ENCODE measurements at places on chromosomes 2 and 18. TPM values are rescaled to one million over a fixed set of nuclear protein-coding genes. Genes with fewer than 3 reads are reported as not detected.

Gene GPR45
- total RNA-seq = not detected

Gene ACMSD
- total RNA-seq = not detected

DNA sequence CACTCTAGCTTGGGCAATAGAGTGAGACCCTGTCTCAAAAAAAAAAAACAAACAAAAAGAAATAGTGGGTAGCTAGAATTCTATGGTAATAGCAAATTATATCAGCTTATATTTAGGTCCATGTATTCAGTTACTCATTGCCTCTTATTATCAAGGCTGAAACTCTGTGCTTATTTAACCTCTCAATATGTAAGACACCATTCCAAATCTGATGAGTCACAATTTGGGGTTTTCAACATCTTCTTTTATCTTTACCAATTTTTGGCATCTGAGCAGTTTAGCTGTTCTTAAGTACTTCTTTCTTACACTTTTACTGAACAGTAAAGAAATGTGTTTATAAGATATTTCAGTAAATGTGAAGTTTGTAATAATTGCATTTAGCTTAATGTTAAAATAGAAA lies 69.3 kb downstream of the TTC27 start:
- no peak overlapping the region for H3K27ac ChIP-seq
- no peak for ATAC-seq
- H3K27me3 ChIP-seq = no peaks in the 10 kb centered on the region
- H3K4me1 ChIP-seq = no peaks in the 10 kb centered on the region
- H3K4me3 ChIP-seq = no peak overlapping the region

DNA sequence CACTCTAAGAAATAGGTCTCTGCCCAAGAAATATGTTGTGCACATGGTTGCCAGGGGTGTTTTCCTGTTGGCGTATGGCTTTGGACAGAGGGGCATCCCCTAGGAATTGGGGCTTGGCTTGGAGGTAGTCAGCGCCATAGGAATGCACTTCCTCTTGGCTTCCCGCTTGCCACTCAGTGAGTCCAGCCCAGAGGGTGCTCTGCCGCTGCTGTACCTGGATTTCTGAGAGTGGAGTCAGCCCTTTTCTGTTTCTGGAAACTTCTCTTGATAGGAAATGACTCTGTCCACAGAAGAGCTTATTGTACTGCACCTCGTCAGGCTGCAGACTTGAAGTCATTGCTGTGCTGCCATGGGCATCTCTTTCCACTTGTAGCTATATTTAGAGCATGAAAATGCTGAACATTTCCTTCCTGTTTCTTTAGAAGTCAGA lies 116.7 kb upstream of the MGAT5 start:
- H3K27ac ChIP-seq = peak overlapping the region; percentile 85
- peak; percentile 76 for ATAC-seq
- no peaks in the 10 kb centered on the region for H3K27me3 ChIP-seq
- H3K36me3 ChIP-seq = peaks cover 41% of the 10 kb centered on the region

- ATAC-seq = no peak
- peaks cover 6% of the 10 kb centered on the region for H3K36me3 ChIP-seq
- H3K4me1 ChIP-seq = peaks cover 65% of the 10 kb centered on the region
- H3K27me3 ChIP-seq = no peaks in the 10 kb centered on the region
- H3K27ac ChIP-seq = no peak overlapping the region
Observed at GRCh38 chr2:160409480-160409879, 84.1 kb downstream of the RBMS1 start.

DNA sequence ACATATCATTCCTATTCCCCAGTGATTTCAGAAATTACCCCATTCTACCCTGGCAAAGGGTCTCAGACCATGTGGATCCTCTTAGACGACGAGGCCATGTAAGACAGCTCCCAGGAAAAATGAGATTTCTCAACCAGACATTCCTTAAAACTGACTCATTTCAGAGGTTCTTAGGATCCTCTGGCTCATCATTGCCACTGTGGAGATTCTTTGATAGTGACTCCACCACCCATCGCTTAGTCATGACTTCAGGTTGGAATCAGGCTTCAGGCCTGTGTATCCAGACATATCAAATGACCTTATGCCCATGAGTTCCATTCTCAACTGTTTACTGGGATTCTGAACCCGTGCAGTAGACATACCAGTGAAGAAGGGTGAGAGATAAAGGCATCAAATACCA lies 245.6 kb upstream of the TCF4 start:
- no peaks in the 10 kb centered on the region for H3K4me1 ChIP-seq
- no peak for ATAC-seq
- H3K27me3 ChIP-seq = no peaks in the 10 kb centered on the region

Gene CFC1
- not detected for total RNA-seq

Gene ERMN
- total RNA-seq = 1.6 TPM

DNA sequence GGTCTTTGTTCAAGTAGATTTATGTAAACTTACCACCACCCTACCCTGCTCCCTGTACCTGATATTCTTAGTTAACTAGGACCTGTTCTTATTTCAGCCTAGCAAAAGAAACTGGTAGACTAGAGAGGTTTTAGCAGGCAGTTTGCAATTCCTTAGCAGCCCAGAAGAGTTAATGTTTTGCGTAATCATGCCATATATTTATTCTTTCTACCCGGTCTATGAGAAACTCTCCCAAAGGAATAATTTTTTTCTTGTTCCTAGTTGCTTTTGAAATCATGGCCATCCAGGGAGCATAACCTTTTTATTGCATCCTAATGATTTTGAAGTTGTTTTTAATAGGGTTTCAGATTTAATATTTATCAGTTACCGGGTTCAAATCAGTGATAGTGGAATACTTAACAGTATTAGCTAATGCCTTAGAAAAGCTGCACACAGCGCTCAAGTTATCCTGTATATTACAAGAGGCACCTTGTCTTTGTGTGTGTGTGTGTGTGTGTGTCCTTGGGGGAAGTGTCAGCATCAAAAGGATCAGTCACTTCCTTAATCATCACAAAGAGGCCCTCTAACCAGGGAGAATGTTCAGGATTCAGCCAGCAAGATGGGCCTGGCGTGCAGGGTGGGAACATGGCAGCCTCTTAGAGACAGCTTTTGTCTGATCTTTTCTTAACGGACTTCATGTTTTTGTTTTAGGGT lies 52.9 kb downstream of the CABLES1 start:
- no peaks in the 10 kb centered on the region for H3K4me1 ChIP-seq
- H3K27me3 ChIP-seq = no peaks in the 10 kb centered on the region
- H3K27ac ChIP-seq = no peak overlapping the region
- no peaks in the 10 kb centered on the region for H3K36me3 ChIP-seq
- no peak overlapping the region for H3K4me3 ChIP-seq
- no peak for ATAC-seq

Gene IL1RN
- total RNA-seq = 12.8 TPM

DNA sequence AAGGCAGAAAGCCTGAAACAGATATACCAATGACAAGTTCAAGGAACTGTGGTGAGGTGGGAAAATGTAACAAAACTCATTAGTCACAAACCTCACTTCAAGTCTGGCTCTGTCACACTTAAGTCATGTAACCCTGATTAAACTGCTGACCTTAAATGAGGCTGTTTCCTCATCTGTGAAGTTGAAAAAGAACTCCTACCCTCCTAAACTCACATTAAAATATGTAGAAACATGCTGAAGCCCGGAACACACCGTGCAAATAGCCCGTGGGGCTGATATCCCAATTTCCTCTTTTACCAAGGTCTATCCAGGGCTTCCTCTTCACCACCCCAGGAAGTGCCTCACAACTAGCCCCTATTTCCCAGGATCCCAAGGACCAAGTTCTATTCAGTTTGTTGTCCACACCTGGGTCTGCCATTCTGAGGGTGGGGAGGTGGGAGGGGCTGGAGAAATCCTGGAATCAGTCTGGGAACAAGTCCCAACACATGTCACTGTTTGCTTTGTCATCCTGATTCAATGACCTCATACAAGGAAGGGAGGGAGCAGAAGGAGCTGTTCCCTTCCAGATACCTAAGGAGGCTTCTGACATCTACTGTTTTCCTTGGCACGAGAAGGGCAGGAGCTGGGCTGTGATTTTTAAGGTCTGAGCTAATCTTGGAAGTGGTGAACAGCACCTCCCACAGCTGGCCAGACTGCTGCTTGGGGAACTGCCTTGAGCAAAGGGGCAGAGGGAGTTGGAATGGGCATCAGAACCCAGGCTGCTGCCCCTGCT lies 42.3 kb downstream of the SLC4A1AP start:
- peaks cover 21% of the 10 kb centered on the region for H3K4me1 ChIP-seq
- peak overlapping the region; percentile 64 for H3K27ac ChIP-seq
- H3K4me3 ChIP-seq = peak overlapping the region; percentile 49
- no peaks in the 10 kb centered on the region for H3K27me3 ChIP-seq
- ATAC-seq = peak; percentile 95

Gene LOXHD1
- total RNA-seq = not detected

Gene SCG2
- not detected for total RNA-seq

- peak overlapping the region; percentile 82 for H3K4me3 ChIP-seq
- no peak for ATAC-seq
- H3K27ac ChIP-seq = peak overlapping the region; percentile 87
- H3K27me3 ChIP-seq = no peaks in the 10 kb centered on the region
- peaks cover 45% of the 10 kb centered on the region for H3K36me3 ChIP-seq
Observed at GRCh38 chr2:113755035-113755834, 1.2 kb downstream of the SLC35F5 start.

Gene MYCN
- not detected for total RNA-seq

Gene RBKS
- 10.0 TPM for total RNA-seq

Gene CFAP65
- not detected for total RNA-seq

Measured in activated T-helper 17 cell treated with anti-CD3 and anti-CD28 coated beads, Interleukin-2, amount 50 U/mL, for 72 hours (primary cell).